ENCODE measurements at places on chromosomes 13 and 19.

- DNase-seq: peak; percentile 29
These were observed 55.4 kb downstream of the SACS start for GRCh38 chr13:23377983-23378632.

- no peak for DNase-seq
These were observed 277.9 kb downstream of the RBM26 start for GRCh38 chr13:79128158-79128557.

- no peak for DNase-seq
These were observed at the start of gene CRX for GRCh38 chr19:47821460-47822020. Gene CRX (plus strand): TSS chr19:47821937. CDS start chr19:47834444, 12,507 bp downstream.

- no peak for DNase-seq
These were observed 83.2 kb upstream of the IRS2 start for GRCh38 chr13:109869312-109870237.

- DNase-seq: no peak
These were observed 2.5 kb downstream of the NPAS1 start for GRCh38 chr19:47022140-47022536.

GRCh38 chr13:39226359-39226758, 188.1 kb downstream of the NHLRC3 start:
- no peak for DNase-seq

DNA sequence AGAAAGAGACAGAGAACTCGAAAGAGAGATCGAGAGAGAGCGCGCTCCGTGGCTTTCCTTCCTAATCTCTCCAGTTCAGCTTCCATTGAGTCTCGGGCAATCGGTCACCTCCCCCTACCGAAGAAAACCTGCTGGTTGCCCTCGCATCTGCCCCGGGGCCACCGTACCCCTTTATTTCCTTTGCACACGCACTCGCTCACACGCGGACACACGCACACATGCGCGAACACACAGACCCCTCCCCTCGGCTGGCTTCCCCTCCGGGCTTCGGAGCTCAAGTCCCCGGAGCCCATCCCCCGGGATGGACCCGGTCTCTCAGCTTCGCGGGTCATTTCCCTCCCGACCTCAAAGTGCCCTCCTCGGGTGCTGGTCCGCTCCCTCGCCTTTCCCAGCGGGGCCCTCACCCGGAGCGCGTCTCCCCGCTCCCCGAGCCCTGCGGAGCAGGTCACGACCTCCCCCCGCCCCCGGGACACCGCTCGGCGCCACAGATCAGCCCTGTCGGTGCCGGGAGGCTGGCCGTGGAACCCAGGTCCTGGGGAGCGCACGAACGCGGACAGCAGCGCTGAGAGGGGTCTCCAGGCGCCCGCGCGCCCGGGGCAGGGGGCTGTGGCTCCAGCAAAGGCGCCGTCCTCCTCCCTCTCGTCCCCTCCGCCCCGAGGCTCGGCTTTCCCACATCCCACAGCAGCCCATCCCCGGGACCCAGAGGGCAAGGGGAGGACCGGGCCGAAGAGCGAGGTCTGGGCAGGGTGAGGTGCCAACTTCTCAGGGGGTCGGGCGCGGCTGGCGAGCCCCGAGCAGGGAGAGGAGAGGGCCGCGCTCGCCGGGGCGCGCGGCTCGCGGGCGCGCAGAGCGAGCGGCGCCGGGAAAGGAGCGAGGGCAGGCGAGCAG, 1.8 kb downstream of the DACH1 start:
- DNase-seq: no peak

DNA sequence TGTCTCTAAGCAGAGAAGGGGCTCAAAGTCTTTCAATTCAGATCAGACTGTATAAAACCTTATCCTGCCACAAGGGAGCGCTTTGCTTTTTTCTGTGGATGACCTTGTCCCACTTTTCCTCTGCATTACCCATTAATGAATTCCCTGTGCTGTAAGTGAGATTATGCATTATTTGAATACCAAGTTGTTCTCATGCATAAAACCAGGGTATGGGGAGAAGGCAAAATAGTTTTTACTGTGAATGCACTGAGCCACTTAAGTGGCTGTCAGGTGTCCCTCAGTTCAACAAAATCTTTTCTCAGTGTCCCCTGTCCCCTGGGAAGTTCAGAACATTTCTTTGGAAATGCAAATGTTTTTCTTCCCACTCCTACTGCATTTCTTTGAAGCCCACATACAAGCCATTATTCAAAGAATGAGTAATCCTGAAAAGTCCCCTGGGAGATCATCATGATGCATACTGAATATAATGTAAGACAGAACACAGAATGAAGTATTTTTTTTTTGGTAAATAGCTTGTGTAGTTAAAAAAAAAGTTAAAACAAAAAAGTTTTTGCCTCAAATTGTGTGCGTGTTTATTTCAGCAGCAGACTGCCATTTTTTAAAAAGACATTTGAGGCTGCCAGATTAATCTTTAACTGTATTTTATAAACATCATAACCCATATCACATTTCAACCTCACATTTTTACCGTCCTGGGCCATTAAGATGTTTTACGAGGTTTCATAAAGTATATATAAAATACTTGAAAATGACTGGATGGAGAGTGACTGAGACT, 506.7 kb upstream of the PCDH9 start:
- no peak for DNase-seq

DNA sequence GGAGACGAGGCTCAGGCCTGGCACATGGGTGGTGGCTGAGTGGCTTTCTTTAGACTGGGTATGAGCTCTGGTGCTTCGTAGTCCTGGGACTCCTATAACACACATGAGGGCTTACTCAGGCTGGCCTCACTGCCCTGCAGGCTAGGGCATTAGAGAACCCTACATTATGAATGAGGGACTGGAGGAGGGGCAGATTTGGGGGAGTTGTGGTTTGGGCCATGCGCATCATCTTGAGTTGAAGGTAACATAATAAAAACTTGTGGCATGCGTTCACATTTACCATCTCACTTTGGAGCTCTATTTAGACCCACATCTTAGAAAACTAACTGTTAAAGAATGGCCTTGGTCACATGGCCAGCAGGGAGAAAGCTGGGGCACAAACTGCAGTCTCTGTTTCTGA, 54.2 kb downstream of the STARD13 start:
- DNase-seq: no peak

- no peak for DNase-seq
These were observed 22.5 kb downstream of the GATAD2A start for GRCh38 chr19:19427944-19428343.

GRCh38 chr13:98479496-98480003, 97.4 kb downstream of the STK24 start:
- no peak for DNase-seq

- DNase-seq: no peak
These were observed 10.9 kb upstream of the S1PR4 start for GRCh38 chr19:3167533-3168272.

GRCh38 chr19:39377373-39378362, 13.2 kb downstream of the PAF1 start:
- no peak for DNase-seq

GRCh38 chr13:107643615-107644014, 571.7 kb downstream of the LIG4 start:
- DNase-seq: no peak

- DNase-seq: no peak
These were observed 321.1 kb downstream of the RBM26 start for GRCh38 chr13:79084802-79085424.

- no peak for DNase-seq
These were observed 84.9 kb downstream of the CHST8 start for GRCh38 chr19:33706631-33707030.

- DNase-seq: no peak
These were observed 77.4 kb upstream of the LRCH1 start for GRCh38 chr13:46475541-46475991.

- no peak for DNase-seq
These were observed 5.5 kb upstream of the KCTD4 start for GRCh38 chr13:45206340-45206739.

DNA sequence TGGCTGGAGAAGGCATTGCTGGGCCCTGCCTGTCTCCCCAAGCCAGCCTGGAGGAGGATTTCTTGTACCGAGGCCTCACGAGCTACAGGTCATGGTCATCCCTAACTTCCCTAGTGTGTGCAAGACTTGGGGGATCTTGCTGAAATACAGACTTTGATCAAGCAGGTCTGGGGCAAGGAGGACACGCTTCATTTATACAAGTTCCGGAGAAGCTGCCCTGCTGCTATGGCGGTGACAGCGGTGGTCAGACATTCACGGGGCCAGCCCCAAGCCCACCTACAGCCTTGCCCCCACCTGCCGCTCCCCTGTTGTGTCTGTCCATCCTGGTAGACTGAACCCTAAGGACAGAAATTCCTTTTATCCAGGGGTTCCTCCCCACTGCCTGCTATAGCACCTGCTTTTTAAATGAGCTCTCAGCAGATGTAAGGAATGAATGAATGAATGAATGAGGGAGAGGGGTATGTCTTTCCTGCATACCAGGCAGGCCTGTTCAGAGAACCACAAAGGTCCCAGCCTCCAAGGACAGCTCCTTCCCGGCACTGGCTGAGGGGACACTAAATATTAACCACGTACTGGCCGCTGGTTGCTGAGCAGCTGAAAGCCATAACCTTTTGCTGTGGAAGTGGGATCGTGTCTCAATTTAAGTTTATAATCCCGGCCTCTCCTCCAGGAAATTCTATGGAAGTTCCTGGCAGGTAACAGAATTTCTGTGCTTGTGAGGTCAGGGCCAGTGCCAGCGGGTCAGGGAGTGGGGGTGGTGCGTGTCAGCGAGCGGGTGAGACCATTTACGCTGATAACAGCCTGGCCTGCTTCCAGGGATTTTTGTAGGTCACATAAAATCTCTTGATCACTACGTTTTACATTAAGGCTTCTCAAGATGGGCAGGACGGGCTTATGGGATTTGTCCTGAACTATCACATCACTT, 27.1 kb downstream of the TSSK6 start:
- no peak for DNase-seq

- no peak for DNase-seq
These were observed 389.9 kb downstream of the RFC3 start for GRCh38 chr13:34207872-34208271.

- no peak for DNase-seq
These were observed 14.0 kb downstream of the GRAMD1A start for GRCh38 chr19:35013820-35014754.

DNA sequence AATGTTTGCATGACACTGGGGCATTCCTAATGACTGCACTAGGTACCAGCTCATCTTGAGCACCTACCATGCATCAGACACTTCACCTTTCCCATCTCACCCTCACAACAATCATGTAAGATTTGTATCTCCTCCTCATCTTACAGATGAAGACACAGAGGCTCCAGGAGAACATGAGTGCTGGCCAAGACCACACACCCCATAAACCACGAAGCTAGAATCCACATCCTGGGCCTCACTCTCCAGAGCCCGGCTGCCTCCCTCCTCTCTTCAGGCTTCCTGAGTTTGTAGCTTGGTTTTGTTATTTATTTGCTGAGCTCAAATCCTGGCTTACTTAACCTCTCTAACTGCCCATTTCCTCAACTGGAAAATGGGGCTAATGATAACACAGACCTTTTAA, 25.9 kb downstream of the FAM216B start:
- DNase-seq: no peak

GRCh38 chr13:95678967-95679366, 2.0 kb downstream of the DNAJC3 start:
- no peak for DNase-seq

DNA sequence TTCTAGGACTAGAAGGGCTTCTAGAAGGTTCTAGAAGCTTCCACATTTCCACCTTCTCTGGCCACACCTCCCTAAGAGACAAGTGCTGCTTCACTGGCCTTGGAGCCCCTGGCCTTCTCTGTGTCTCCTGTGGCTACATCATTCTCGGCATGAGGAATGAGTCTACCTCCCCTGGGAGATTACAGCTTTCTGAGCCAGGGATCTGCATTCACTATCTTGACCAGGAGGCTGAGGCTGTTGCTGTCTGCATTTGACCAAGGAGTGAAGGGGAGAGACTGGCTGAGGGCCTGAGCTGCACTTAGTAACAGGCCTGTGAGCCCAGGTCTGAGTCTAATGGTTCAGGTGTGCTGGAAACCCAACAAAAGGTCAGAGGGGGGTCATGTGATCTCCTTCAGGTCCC, 5.3 kb downstream of the CPAMD8 start:
- no peak for DNase-seq

DNA sequence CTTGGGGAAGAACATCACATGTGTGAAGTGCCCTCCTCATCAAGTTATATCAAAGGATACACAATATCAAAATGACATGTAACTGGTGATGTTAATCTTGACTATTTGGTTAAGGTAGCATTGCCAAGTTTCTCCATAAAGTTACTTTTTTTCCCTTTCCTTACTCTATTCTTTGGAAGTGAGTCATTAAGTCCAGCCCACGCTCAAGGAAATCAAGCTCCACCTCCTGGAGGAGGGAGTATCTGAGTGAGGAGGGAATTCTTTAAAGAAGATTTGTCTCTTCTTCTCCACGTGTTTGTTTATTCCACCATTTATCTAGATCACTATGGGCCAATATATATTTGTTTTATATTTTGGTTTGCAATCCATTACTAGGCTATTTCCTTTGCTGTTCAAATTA, 33.6 kb upstream of the FNDC3A start:
- no peak for DNase-seq

- DNase-seq: no peak
These were observed 128.8 kb downstream of the LMO7 start for GRCh38 chr13:75764926-75765310.

DNA sequence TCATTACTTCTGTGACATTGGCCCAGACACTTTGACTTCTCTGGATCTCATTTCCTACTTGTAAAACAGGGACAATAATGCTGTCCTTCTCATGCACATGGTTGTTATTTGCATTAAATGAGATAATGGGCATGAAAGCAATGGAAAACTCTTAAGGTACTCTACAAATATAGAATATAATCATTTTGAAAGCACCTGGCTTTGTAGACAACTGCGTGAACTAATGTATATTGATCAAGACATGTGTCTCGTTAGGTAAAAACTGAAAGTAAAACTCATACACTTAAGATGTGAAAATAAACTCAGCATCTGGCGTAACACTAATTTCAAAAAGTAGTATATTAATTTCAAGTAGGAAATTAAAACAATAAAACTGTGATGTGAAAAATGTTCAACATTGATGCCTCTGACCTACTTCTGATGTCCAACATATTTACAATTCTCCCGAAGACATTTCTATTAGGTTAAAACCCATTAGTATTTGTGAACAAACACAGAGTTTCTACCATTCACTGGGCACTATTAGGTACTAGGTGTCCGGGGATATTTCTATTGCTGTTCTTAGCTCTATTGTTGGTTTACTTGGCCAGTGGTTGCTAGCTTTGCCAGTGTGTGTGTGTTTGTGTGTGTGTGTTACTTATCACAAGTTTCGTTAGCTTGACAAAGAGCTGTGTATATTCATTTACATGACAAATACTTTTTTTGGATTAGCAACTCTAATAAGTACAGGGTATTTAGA, 220.5 kb downstream of the KCNRG start:
- no peak for DNase-seq

- no peak for DNase-seq
These were observed 6.7 kb downstream of the ZNF793 start for GRCh38 chr19:37513397-37513796.

- DNase-seq: no peak
These were observed 320.6 kb downstream of the FOXO1 start for GRCh38 chr13:40345654-40346372.
